Immature natural killer cell (primary cell): ENCODE measurements at places on chromosomes 12 and 14. TPM values are rescaled to one million over a fixed set of nuclear protein-coding genes. Genes with fewer than 3 reads are reported as not detected.

Gene PPTC7
- polyA plus RNA-seq: 11.5 TPM

Gene TSPAN19
- not detected for polyA plus RNA-seq

Gene AHNAK2
- not detected for polyA plus RNA-seq

DNA sequence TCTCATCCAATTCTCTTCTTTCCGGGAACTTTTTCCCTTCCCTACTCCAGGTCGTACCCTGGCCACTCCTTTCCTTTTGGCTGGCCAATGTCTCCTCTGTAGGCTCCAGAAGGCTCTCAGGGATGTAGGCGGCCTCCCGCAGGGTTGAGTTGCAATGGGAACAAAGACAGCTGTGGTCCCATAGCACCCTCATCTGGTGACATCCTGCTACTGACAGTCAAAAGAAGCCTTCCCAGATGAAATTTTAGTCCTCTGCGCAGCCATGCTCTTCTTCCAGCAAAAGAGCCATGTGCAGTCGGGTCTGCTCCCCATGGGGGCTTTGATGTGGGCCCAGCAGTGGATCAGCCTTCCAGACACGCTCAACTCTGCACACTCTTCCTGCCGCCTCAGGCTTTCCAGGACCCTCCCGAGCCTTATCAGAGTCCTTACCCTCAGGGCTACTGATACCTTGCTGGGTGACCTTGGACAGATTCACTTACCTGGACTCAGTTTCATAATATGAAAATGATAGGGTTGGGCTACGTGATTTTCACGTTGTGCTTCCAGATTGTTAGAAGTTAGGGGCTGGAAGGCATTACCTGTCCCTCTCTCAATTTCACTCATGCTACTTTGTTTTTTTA lies 5.5 kb upstream of the CELA1 start:
- H3K36me3 ChIP-seq: no peaks in the 10 kb centered on the region
- no peaks in the 10 kb centered on the region for H3K4me1 ChIP-seq
- H3K27ac ChIP-seq: no peak overlapping the region
